ENCODE measurements at places on chromosomes 11 and 22. TPM values are rescaled to one million over a fixed set of nuclear protein-coding genes. Genes with fewer than 3 reads are reported as not detected.

GGT1 gene
- 103 TPM for polyA plus RNA-seq

C11orf97 gene
- polyA plus RNA-seq = not detected

MYO7A gene
- polyA plus RNA-seq = 10.0 TPM

SPTBN2 gene
- polyA plus RNA-seq = 0.65 TPM

CRYBB2 gene
- 0.18 TPM for polyA plus RNA-seq

TNNI2 gene
- polyA plus RNA-seq = 12.0 TPM

CAT gene
- polyA plus RNA-seq = 73.9 TPM

IGLL1 gene
- polyA plus RNA-seq = not detected

PPP1R14B gene
- polyA plus RNA-seq = 110 TPM

SSTR3 gene
- 0.08 TPM for polyA plus RNA-seq

MUC15 gene
- 18.0 TPM for polyA plus RNA-seq

TTC28 gene
- polyA plus RNA-seq = 4.2 TPM

NNMT gene
- not detected for polyA plus RNA-seq

MISFA gene
- polyA plus RNA-seq = 1.4 TPM

OR4A5 gene
- not detected for polyA plus RNA-seq

SLC25A18 gene
- polyA plus RNA-seq = 0.57 TPM

VSIG2 gene
- polyA plus RNA-seq = 2.7 TPM

Measured in HepG2 (cell line).